ENCODE measurements at places on chromosomes 7 and 10.

DNA sequence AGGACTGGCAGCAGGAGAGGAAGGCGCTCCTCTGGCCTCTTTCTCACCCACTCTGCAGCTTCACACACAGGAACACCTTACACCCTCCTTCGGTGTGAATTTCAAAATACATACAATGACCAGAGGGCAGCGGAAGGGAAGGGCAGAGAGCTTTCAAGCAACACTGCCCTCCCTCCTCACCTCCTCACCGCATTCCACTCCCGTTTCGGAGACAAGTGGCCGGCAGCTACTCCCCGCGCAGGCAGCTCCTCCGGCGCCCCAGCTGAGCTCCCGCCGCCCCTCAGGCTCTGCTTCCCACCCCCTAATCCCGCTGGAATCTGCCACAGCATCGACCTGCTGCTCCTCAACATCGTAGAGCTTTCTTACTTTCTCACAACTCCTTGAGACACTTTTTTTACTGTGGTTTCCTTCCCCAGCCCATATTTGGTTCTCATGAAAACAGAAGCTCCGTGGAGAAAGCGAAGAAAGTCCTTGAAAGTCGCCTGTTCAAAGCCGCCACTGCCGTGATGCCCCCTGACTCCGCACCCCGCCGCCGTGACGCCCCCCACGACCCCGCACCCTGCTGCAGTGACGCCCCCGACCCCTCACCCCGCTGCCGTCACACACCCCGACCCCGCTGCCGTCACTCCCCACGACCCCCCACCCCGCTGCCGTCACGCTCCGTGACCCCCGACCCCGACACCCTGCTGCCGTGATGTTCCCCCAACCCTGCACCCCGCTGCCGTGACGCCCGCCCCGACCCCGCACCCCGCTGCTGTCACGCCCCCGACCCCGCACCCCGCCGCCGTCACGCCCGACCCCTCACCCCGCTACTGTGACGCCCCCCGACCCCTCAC, 14.6 kb upstream of the GPER1 start:
- no peak for DNase-seq

DNA sequence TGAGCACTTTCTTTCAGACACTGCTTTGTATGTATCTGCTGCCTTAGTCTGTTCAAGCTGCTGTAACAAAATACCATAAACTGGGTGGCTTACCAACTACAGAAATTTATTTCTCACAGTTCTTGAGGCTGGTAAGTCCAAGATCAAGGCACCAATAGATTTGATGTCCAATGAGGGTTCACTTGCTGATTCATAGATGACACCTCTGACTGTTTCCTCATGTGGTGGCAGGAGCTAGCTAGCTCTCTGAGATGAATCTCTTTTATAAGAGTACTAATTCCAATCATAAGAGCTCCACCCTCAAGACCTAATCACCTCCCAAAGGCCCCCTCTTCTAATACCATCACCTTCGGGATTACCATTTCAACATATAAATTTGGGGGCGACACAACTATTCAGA, 76.6 kb upstream of the ADO start:
- DNase-seq, result no peak

DNA sequence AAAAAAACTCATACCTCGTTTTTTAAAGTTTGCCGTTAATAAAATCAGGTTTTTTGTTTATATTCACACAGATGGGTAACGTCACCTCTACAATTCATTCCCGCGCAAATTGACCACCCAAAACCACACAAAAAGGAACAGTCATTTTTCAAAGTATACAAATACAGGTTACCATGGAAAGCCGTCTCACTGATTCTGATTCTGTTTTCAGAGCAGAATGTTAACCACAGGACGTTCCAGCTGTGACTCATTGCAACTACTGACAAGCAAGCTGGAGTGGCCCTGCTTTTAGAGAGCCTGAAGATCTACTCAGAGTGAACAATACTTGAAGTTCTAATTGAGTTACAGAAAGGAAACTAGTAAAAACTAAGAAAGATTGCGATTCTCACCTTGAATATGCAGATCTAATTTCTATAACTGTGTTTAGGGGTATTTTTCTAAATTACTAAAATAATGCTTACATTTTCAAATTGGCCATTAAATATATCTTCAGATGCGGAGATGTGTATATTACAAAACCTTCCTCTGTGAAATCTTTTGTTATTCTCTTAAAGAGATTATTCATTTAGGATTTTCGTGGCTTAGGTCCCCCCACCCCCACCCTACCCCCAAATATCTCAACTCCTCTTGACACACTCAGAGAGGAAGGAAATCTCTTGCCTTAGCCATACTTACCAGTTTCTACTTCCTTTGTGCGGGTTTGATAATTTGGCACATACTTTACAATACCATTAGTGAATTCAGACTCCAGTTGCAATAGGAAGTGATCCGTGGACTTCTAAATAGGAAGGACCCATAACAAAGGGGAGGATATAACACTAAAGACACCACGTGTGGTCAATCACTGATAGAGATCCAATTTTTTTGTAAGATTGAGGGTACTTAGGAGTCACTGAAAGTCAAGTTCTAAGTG, 106.0 kb downstream of the CUBN start:
- peak; percentile 57 for DNase-seq

DNA sequence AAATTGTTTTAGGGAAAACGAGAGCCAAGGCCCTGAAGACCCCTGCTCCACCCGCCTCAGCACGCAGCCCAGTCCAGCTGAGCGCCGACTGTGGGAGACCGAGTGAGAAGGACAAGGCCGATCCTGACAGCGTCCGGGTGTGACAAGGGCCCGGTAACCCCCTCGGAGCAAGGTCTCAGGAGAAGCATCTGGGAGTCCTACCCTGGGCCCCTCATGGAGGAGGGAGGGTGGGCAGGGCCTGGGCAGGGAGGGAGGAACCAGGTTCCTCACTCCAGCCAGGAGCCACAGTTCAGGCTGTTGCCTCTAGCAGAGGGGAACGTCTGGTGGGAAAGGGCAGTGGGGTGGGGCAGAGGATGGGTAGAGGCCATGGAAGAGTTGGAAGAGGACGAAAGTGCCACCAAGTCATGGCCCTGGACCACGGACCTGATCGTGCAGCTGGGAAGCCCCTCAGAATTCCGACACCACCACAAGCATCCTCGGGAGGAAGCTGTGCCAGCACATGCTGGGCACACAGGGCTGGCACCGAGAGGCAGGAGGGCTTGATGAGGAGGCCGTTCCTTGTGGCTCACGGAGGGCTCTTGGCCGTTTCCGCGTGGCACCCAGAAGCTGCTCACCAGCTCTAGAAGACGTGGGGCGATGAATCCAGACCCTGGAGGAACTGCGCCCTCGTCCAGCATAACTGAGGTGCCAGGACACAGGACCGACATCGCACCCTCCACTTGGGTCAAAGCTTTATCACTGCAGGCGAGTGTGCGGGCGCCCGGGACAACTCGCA, 2.2 kb upstream of the KNDC1 start:
- no peak for DNase-seq

DNA sequence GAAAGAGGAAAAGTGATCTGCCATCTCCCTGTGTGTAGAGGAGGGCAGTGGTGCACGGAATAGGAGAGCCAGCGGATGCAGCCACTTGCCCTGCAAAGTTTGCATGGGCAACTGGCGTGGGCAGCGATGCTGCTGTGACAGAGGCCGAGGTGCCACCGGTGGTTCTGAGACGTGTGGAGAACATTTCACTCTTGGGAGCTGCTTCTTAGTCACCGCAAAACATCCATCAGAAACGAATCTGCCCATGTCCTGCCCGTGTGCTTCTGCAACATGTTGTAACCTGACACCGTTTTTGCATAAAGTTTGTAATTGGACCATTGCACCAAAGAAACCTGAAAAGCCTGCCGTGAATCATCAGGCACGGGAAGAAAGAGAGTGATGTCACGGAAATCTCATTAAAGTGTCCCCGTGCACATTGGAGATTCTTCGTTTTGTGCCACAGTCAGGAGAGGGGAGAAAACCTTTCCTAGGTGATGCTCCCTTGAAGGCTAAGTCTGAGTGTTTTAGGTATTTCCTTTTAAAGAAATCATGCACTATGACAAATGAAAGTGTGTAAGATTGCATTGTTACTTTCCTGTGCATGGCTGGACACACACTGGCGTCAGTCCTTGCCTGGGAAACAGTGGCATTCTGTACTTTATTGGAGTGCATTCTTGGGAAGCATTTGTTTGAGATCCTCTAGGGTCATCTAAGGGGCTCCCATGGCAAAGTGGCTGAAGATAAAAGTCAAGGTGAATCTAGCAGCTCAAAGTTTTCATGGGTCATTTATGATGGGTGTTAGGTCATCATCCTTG, 302.6 kb downstream of the KLF6 start:
- peak; percentile 91 for DNase-seq

DNA sequence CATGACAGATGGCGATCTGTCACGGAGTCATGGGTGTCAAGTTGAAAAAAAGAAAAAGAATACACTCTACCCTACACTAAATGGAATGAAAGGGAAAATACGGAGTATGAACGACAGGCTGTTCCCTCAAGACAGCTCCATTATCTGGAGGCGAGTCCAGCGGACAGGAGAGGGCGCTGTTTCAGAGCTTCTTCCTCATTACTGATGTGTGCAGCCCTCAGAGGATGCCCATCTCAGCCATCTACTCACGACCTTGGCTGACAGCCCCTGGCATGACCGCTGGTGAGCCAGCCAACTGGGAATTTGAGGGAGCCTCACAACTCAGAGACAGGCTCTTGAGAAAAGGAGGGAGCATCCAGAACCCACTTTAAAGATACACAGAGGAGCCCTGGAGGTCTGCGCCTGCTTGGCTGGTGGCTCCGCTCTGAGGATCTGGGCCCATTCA, 49.6 kb upstream of the SMNDC1 start:
- DNase-seq, result peak; percentile 85

- no peak for DNase-seq
Measured at GRCh38 chr10:60340973-60341372, 48.7 kb downstream of the ANK3 start.

DNA sequence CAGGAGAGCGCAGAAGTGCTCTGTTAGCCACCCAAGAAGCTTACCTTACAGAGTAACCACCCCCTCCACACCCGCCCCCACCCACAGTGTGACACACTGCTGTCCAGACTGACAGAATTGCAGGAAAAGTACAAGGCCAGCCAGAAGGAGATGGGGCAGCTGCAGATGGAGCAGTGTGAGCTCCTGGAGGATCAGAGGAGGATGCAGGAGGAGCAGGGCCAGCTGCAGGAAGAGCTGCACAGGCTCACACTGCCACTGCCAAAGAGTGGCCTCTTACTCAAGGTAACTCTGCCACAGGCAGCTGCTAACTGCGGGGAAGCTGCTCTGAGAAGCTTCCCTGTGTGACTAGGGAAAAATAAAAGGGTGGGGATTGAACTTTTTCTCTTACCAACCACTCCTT, 17.6 kb downstream of the CCDC136 start:
- no peak for DNase-seq

DNA sequence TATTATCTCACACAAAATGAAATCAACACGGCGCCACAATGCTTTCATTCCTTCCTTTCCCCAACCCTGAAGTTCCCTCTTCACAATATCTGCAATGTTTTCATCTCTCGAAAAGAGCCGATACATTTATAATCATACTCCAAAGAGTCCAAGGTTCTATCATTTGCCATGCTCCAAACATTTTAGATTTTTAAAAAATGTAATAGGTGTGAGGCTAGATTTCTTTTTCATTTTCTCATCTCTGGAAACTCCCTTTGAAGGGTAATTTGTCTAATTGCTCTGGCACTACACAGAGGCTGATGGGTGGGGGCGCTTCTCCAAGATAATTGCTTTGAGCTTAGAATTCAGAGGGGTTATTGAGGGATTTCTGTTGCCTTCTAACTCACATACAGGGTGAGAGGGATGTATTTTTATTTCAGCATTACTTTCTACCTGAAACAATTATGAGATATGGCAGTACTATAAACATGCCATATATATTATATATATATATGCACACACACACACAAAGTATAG, 4.9 kb downstream of the DLX5 start:
- no peak for DNase-seq

DNA sequence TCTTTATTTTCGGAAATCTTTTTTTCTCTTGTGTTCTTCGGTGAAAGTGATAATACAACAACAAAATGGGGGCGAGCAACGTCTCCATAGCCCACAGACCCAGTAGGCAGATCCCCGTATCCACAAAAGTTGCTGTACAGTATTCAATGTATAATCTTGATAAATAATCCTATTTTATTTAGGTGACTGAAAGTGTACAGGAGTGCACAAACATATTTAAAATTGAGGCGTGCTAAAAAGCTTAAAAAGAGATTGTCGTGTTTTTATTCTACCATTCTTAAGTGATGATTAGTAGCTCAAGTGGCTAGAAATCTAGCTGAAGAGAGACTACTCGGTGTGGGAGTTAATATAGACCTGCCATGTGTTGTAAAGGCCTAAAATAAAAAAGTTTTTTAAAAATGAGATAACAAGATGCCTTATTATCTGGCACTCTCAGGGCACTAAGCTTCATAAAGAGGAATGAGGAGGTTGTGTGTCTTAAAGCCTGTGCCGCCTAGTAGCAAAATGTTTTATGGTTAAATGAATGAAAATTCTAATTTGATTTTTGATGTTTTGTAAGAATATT, 1.6 kb downstream of the CAPZA2 start:
- DNase-seq, result no peak

GRCh38 chr10:104109908-104110662, 11.9 kb upstream of the SFR1 start:
- DNase-seq, result peak; percentile 59

DNA sequence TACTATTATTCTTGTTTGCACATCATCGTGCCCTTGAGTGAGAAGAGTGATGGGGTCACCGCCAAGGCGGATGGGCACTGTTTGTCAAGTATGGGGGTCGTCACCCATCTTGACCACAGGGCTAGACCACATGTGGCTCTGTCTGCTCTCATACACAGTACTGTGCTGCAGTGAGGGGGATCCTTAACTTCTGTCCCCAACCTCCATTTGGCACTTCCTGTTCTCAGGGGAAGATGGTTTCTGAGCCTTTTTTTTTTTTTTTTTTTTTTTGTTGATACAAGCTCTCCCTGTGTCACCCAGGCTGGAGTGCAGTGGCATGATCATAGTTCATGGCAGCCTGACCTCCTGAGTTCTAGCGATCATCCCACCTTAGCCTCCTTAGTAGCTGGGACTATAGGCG, 13.6 kb downstream of the WBP1L start:
- no peak for DNase-seq

- no peak for DNase-seq
Measured at GRCh38 chr10:620417-620816, 69.1 kb downstream of the DIP2C start.

GRCh38 chr10:113982769-113983168, 60.9 kb upstream of the ADRB1 start:
- DNase-seq, result peak; percentile 81

GRCh38 chr10:118572256-118573041, 23.0 kb downstream of the PRLHR start:
- no peak for DNase-seq

- DNase-seq, result no peak
Measured at GRCh38 chr7:98641646-98642500, 24.8 kb downstream of the NPTX2 start.

Data from trophoblast cell (in vitro differentiated cells and primary cell).